Activated CD4-positive, alpha-beta T cell treated with anti-CD3 and anti-CD28 coated beads for 4 hours (primary cell): ENCODE measurements at places on chromosomes 16 and 17.
A peak's percentile ranks its signal among the peaks of the same experiment; 100 is the strongest.

DNA sequence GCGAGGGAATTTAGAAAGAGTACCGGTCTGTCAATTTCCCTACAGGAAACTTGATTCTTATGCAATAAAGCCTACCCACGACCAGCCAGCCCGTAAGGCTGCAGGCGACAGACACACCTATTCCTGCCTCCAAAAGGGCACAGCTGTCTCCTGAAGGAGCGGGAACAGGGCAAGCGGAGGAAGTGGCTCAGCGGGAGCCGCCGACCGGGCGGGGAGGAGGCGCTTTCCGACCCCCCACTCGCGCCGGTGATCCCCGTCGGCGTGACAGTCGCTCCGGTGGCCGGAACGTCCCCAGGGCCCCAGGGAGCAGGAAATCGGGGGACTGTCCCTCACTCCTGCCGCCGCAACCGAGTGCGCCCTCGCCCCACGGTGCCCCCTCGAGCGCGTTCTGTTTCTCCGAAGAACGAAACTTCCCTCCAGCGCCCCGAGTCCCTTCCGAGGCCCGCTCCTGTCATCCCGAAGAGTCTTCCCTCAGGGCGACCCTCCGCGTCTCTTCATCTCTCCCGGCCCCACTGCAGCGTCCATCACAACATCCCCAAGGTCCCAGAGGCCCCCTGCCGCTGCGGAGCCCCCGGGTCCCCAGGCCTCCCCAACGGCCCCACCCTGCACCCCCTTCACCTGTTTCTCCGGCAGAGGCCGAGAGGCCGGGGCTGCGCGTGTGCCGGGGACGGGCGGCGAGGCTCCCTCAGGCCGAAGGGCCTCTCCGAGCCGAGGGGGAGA lies 421 bp downstream of the STAT3 start:
- peak; percentile 31 for DNase-seq

- DNase-seq, result no peak
Measured at GRCh38 chr16:51175081-51175480, 24.0 kb upstream of the SALL1 start.

DNA sequence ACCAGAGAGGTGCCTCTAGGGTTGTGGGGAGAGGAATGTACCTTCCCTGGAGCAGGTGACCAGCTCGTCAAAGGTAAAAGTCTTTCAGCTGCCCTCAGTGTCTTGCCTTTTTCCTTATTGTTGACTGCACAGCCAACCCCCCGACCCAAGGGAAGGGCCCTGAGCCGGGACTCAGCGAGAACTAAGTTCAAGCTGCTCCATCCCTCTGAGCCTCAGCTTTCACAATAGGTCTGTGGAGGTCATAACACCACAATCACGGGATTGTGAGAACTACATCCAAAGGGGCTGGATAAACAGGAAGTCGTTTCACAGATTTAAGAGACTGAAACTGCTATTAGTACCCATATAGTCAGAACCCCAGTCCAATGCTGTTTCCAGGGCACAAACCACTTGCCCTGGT lies 2.6 kb upstream of the KRT36 start:
- DNase-seq, result no peak

GRCh38 chr16:84720177-84720579 lies 20.4 kb downstream of the USP10 start:
- DNase-seq, result no peak

GRCh38 chr17:39598630-39599003 lies 9.1 kb downstream of the NEUROD2 start:
- DNase-seq, result no peak

- DNase-seq, result no peak
Measured at GRCh38 chr17:1765576-1765975, 3.7 kb downstream of the SERPINF1 start.

GRCh38 chr16:74563828-74564263 lies 43.1 kb downstream of the GLG1 start:
- peak; percentile 19 for DNase-seq

DNA sequence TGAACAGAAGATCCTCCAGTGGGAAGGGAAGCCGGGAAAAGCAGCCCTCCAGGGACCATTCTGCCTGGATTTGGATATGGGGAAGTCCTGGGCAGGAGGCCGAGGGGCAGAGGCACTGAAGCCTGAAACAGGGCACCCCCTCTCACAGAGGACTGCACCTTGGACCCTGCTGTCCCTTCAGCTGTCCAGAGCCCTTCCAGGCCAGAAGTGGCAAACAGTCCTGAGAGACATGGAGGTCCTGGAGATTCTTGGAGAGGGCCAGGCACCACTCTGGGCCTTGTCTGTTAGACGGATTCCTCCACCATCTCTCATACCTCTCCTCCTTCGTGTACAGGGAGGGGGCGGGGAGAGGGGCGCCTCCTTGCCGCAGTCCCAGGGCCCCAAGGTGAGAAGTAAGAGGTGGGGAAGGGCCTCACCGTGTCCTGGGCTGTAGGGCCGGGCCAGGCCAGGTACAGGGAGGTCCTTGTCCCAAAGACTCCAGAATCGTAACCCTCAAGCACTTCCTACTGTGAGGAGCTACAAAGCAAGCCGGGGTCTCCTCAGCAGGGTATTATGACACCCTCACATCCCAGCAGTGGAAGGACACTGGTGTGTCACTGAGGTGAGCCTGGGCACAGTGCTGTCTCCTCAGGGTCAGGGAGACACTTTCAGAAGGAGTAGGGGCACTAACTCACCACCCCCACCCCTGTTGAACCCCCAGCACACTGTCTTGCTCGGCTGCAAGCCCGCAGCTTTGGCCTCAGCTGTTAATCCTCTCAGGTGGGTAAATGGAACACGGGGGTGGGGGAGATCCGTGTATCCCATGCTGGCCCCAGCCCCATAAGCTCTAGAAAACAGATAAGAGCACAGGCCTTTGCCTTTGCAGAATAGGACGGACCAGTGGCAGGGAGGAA lies 16.6 kb upstream of the TBX2 start:
- no peak for DNase-seq

GRCh38 chr16:86242244-86243122 lies 267.8 kb upstream of the FOXF1 start:
- no peak for DNase-seq

DNA sequence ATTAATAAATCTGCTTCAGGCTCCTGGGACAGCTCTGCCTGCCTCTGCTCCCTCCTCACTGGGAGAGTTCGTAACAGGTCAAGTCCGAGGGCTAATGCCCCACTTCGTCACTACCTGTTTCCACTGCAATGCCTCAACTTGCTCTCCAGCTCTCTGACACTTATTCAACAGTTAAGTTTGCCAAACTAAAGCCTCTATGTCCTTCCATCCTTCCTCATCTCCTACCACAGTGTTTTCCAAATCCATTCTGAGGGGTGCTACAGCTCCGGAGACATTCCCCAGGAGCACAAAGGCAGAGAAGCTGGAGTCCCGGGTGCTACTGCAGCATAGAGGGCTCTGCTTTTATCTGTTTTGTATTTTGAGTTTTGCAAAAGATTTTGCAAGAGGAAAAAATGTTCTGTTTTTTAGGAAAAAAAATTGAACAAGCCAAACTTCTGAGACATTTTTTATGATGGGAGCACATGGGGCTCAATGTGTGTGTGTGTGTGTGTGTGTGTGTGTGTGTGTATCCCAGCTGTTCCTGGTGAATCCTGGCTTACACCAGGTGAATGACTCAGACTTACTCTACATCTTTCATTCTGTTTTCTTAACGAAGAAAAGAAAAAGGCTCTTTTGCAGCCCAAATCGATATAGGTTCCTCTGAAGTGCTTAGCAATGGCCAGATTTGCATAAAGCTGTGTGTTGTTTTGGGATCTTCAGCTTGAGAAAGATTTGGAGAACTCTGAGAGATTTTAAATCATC lies 46.1 kb upstream of the MYOCD start:
- DNase-seq, result no peak

- no peak for DNase-seq
Measured at GRCh38 chr16:23240994-23241393, 58.4 kb downstream of the SCNN1G start.

GRCh38 chr16:67240506-67240905 lies 6.8 kb downstream of the FHOD1 start:
- no peak for DNase-seq

DNA sequence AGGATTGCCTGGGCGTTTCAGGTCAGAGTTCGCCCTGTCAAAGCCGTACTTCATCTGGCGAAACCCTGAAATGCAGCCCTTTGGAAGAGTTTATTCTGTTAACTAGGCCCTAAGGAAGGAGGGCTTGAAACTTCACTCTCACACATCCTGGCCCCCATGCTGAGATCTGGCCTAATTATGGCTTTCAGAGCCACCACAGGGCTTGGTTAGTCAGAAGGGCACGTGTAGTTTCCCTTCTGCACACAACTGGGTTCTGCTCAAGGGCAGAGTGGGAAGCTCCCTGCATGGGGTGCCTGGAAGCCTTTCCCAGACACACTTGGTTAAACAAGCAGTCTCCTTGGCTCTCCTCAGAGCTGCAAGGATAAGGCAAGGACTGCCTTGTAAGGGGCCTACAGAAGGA lies 397.3 kb downstream of the SHISA9 start:
- DNase-seq, result no peak

DNA sequence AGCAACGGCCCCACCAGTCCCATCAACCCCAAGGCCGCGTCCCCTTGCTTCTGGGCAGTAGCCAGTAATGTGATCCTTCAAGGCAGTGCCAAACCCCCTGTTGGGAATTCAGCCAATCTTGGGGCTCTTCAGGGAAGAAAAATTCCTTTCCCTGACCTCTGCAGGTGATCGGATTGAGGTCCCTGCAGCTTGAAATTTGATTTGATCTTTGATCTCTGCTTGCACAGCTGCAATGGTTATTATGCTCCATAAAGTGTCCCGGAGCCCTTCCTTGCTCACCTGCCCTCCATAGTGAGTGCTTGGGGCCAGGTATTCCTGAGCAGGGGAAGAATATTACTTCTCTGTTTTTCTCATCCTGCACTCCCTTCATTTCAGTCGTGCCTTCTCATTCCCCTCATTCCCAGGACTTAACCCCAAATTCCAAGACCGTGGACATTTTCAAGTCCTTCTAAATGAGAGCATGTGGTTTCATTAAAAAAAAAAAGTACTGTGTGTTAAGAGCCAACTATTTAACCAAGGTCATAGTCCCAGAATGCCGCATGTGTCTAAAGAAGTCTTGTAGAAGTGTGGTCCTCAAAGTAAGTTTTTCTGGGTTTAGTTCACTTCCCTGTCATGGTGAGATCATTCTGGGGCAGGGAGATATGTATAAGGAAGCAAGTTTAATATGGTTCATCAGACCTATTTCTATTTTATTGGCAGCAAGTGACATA lies 56.3 kb downstream of the SOX9 start:
- DNase-seq, result no peak

DNA sequence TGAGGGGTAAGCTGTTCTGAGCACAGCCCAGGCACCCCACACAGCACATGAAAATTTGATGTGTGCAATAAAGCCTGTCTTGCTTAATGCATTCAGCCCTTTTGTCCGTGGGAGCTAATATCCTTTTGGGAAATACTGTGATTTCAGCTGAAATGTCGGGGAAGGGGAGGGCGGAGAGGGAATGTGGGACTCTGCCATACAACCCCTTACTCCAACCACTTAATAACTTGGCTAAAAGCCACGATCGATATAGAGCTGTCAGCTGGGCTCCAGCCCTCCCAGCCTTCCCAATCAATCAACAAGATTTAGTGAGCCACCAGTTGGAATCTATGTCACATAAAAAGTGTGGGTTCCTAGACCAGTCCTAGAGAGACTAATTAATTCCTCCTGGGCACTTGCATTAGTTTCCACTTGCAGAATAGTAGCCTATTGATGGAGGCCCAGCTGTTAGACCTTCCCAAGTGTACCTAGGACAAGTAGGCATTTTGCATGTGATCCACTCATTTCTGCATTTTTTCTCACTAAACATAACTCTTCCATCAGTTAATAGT lies 82.7 kb upstream of the PIRT start:
- no peak for DNase-seq

DNA sequence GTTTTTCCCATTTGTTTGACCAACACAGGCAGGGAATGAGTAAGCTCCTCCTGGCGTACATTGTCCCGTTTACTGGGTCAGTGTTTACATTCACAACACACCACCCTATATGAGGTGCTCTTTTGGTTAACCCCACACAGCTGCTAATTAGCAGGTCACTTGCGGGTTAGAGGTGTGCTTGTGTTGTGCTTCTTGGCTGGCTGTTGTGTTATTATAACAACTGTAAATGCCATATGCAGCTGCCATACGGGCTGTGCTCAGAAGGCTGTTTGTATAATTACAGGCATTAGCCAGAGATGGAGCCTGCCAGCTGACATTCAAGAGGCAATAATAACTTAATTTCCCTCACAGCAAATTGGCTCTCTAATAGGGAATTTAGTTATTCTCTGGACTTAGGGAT lies 205.1 kb upstream of the ELAC2 start:
- no peak for DNase-seq

GRCh38 chr16:29645694-29646187 lies 17.3 kb upstream of the SPN start:
- DNase-seq, result no peak

GRCh38 chr17:74738051-74738996 lies 1.3 kb downstream of the RAB37 start:
- DNase-seq, result peak; percentile 65

- no peak for DNase-seq
Measured at GRCh38 chr16:12362482-12363458, 386.2 kb downstream of the SNX29 start.

- no peak for DNase-seq
Measured at GRCh38 chr16:29310852-29311314, 95.6 kb downstream of the NPIPB11 start.

GRCh38 chr16:17817943-17818342 lies 347.2 kb upstream of the XYLT1 start:
- DNase-seq, result no peak

GRCh38 chr16:10202649-10203048 lies 20.4 kb upstream of the GRIN2A start:
- no peak for DNase-seq

DNA sequence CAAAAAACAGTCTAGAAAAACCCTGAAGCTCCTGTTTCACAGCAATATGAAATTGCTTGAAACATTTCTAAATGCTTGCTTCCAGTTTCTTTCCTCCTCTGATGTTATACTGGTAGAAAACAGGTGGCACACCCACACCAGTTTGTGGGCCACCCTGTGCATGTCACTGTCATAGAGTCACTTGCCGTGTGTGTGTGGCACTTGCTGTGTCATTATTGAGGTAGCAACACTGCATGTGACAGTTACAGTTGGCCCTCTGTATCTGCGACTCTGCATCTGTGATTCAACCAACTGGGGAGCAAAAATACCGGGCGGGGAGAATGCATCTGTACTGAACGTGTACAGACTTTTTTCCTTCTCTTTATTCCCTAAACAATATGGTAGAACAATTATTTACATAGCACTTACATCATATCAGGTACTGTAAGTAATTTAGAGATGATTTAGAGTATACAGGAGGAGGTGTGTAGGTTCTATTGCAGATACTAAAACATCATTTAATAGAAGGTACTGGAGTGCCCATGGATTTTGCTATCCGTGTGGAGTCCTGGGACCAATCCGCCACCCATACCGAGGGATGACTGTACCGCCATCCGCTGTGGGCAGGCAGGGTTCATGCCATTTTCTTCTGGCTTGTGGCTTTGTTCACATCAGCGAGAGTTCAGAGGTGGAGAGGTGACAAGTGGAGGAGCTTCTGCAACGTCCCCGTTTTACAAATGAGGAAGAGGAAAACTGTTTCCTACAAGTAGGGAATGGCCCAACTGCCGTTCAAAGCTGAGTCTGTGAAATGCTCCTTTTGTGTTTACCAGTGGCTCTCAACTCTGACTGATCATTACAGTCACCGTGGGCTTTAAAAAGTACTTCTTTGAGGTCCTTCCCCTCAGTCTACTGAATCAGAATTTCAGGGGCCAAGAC lies 373.7 kb downstream of the SNX29 start:
- DNase-seq, result no peak

GRCh38 chr16:77112746-77113145 lies 78.2 kb upstream of the MON1B start:
- DNase-seq, result no peak
